Ecto neural progenitor cell (in vitro differentiated cells): ENCODE measurements at places on chromosomes 1 and 21.

DNA sequence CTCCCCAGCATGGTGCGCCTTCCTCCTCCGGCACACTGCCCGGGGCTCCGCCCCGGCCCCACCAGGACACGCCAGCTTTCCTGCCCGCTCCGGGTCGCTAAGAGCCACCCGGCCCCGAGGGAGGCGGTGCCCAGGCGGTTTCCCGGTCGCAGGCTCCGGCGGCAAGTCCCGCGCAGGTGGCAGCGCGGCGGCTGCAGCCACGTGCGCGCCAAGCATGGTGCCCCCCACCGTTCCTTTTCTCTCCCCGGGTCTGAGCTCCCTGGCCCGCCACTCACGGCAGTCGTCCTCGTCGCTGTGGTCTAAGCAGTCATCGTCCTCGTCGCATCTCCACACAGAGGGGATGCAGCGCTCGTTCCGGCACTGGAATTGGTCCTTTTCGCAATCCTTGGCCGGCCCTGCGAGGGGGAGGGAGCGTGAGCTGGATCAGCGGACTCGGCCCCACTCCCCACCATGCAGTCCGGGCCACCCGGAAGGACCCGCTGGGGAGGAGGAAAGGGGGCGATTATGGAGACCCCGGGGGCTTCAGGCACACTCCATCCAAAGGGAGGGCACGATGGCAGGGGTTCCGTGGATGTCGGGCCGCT is 1.2 kb downstream of the LRP8 start:
- DNase-seq = peak; percentile 71

DNA sequence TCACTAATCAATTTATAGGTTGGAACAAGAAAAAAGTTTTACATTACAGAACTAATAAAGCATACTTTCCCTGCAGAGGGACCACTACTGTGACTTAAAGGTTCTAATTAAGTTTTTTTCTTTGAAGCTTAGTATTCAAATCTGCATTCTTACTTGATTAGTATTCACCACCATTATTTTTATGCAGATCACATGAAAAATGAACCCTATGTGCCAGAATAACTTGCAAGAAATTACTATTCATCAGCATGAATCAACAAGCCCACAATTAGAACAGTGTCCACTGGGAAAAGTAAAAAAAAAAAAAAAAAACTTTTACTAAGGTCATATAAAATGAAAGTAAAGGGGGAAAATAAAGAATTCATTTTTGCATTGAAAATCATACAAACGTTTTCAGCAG is 90.8 kb downstream of the SMYD3 start:
- DNase-seq = no peak

GRCh38 chr1:194931166-194931565 is 1677.1 kb downstream of the KCNT2 start:
- no peak for DNase-seq

- no peak for DNase-seq
These were observed 48.8 kb downstream of the DR1 start for GRCh38 chr1:93394514-93394913.

DNA sequence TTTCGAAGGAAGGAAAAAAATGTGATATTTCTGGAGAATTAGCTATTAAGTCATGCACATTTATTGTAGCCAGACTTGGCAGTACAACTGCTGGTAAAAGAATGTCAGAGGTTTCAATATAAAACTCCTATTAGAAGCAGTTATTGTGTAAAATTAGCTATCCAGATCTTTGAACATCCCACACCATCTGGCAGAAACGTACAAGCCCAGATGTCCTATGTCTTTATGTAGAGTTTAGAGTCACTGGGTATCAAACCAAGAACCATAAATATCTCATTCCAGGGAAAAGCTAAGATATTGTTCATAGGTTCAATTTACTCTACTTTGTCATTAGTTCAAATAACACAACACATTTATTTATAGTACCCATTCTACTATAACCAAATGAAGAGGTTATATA is 31.4 kb downstream of the OLFM3 start:
- DNase-seq = no peak

- DNase-seq = no peak
These were observed 40.3 kb downstream of the PSMG1 start for GRCh38 chr21:39142972-39143371.

DNA sequence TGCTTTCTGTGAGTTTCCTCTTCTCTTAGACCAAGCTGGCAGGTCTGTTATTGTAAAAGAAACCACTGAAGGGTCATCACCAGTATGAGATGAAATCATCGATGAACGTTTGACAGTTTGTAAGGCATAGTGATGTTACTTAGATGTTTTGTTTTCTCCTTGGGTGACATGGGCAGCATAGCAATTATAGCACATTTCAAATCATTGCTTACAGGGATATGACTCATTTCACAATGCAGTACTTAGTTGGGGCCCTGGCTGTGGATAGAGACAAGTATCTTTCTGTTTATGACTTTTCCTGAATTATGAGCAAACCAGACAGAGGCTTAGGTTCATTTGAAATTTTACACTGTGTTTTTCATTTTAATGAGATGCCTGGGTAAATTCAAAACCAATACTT is 313.0 kb downstream of the RWDD3 start:
- DNase-seq = no peak

- no peak for DNase-seq
These were observed 28.1 kb downstream of the ZSCAN20 start for GRCh38 chr1:33500547-33500946.

GRCh38 chr1:15350151-15350550 is 59.5 kb upstream of the EFHD2 start:
- DNase-seq = no peak

DNA sequence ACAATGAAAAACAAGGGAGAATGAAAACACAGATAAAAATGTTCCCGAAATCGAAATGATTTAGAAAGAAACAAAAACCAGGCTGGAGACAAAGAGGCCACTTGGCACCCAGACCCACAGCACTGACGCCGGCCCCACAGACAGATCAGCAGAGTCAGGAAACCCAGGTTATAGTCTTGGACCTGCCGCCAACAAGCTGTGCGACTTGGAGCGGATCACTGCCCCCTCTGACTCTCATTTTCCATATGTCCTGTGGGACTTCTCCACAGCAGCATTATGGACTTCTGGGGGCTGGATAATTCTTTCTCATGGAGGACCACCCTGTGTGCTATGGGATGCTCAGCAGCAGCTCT is 72.4 kb downstream of the MATN1 start:
- no peak for DNase-seq

DNA sequence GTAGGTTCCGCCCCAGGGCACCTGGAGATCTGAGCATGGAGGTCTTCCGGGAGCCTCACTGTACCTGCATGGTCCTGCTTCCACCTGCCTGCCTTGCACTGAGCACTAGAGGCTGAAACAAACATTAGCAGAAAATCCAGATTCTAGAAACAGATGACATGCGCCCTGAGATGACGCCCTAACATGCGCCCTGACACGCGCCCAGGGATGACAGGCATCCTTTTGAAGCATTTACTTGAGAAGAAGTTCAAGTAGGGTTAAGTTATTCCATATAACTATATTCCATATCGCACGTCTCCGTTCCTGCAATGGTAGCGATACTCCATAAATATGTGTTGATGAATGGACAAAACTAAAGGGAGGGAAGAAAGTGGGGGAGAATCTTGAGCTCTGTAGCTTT is 13.7 kb downstream of the ACTA1 start:
- no peak for DNase-seq

- no peak for DNase-seq
These were observed 495.1 kb downstream of the SETD4 start for GRCh38 chr21:35565204-35565611.
